ENCODE measurements at places on chromosomes 12 and 14.

DNA sequence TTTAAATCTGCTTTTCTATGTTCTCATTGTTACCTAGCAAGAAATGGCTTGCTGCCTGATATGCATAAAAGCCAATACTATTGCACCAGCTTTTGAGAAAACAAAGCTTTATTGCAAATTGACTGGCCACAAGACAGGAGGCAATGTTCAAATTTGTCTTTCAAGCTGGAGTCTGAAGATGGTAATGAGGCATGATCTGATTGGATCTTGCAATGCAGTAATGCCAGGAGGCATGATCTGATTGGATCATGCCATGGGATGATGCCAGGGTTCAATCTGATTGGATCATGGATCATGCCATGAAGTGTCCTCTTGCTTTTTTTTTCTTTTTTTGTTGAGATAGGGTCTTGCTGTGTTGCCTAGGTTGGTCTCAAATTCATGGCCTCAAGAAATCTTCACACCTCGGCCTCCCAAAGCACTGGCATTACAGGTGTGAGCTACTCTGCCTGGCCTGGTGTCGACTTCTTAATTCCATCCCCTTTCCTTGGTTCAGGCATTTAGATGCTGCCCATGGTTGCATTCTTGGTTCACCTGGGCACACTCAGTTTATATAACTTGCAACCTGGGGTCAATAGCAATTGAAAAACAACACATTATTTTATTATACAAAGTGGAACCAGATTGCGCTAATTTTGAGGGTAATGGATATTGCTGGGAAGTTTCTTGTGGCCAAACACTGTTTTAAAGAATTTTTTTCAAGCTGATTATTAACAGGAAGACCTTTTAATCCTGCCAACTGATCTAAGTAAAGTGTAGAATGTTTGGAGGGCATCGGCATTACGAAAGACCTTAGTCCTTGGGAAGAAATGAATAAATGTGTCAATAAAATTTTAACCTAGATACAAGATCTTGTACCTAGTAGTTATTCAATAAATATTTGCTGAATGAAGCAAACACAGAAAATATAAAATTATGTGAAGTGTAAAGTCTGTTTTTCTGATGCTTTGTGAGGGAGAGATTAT lies 38.8 kb downstream of the HSD17B6 start:
- no peak for DNase-seq

DNA sequence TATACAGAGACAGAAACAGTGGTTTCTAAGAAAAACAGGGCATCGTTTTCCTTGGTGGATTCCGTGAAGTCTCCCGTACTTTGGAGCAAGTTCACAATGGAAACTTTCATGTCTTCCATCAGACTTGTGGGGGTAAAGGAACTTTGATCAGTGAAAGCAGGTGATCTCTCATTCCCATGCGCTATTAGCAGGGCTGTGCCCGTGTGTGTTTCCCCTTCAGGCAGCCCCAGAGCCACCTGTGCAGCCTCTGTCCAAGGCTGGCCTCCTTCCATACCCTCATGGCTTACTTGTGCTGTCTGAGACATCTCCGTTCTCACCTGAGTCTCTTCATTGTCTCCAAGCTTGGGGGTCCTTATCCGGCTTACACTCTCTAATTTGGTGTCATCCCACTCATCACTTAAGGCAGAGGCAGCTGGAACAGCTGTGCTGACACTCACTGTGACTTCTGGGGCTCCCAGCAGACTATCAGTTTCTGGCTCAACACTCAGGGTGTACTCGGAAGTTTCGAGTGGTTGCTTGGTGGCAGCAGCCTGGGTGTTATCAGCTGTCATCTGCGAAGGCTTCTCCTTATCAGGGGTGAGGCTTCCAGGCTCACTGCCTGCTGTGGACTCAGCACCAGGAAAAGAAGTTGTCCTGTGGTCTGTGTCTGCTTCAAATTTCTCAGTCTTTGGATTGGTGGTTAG lies 13.8 kb downstream of the ARMH4 start:
- no peak for DNase-seq

GRCh38 chr12:1819571-1819970 lies 794 bp upstream of the LRTM2 start:
- no peak for DNase-seq

GRCh38 chr14:73225496-73225895 lies 11.8 kb upstream of the PAPLN start:
- no peak for DNase-seq

DNA sequence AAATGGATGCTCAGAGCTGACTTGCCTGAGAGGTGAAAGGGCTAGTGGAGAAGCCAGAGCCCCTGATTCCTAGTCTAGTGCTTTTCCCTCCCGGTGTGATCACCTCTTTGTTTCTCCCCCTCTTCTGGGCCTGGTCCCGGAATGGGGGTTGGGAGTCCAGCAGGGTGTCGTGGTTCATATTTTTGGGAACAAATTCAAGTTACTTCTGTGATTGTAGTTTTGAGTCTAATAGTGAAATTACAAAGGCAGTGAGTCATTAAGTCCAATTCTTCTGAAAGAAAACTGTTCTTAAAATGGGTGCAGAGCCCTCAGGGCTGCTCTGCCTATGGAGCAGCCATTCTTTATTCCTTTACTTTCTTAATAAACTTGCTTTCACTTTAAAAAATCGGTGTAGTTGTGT lies 7.6 kb downstream of the SUSD6 start:
- DNase-seq: no peak

GRCh38 chr12:31471051-31471450 lies 119.9 kb downstream of the DENND5B start:
- DNase-seq: no peak

- no peak for DNase-seq
Observed at GRCh38 chr12:79933532-79934264, 1.2 kb downstream of the PPP1R12A start.

- DNase-seq: no peak
Observed at GRCh38 chr12:119398190-119398589, 63.7 kb downstream of the CCDC60 start.

DNA sequence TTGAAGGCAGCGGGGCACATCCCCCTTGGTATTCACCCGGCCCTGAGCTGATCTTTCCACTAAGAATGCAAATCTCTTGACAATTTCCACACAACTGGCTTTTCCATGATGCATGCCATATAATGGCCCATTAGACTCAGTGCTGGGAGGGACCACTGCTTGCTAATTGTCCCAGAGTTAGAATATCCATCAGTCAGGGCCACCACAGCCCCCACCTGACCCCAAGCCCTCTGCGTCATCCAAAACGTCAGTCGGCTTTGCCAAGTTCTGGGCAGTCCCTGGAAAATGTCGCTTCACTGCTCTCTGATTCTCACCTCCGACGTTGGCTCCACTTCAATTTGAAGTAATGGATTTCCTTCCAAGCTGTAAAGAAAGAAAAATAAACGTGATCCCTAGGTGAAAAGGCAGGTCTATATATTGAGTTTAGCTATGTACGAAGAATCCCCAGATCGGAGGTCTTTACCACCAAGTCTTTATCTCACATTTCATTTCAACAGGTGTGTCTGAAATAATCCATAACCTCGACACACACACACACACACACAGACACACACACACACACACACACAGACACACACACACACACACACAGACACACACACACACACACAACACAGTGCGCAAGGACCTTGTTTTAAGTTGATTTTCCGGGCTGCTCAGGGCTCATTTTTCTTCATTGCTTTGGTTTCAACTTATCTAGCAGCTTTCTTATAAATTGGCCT lies 165.5 kb upstream of the NOS1 start:
- no peak for DNase-seq

- DNase-seq: no peak
Observed at GRCh38 chr12:112183141-112184021, 58.0 kb downstream of the TRAFD1 start.

DNA sequence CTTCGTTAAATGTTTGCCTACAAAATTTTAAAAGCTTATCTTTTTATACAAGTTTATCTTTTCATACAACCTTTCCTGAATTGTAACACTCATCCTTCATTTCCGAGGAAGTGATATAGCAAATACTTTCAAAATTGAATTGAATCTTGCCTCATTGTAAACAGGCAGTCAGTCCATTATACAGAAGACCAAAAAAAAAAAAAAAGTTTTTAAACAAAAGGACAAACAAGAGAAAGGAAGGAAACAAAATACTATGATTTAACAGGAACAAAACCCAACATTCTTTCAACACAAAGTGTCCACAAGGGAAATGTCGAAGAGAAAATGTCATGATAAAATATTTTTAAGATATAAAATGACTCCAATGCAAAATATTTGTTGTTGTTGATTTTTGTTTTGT lies 8.5 kb downstream of the ATF7 start:
- DNase-seq: no peak

DNA sequence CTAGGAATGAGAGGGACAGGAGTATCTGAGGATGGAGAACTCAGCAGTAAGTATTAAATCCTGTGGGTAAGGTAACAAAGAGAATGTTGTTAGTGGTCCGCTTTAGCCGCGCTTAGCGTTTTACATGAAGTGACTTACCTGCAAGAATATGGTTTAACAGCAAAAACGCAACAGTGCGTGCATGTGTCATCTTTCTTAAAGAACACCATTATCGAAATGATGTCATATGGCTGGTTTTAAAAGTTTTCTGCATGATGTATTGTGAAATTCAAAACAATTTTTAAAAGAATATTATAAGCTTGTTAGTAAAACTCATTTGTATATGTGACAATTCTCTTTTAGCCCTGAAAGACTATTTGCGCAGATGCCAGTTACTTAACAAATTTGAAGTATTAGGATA lies 1.7 kb downstream of the LEMD3 start:
- no peak for DNase-seq

DNA sequence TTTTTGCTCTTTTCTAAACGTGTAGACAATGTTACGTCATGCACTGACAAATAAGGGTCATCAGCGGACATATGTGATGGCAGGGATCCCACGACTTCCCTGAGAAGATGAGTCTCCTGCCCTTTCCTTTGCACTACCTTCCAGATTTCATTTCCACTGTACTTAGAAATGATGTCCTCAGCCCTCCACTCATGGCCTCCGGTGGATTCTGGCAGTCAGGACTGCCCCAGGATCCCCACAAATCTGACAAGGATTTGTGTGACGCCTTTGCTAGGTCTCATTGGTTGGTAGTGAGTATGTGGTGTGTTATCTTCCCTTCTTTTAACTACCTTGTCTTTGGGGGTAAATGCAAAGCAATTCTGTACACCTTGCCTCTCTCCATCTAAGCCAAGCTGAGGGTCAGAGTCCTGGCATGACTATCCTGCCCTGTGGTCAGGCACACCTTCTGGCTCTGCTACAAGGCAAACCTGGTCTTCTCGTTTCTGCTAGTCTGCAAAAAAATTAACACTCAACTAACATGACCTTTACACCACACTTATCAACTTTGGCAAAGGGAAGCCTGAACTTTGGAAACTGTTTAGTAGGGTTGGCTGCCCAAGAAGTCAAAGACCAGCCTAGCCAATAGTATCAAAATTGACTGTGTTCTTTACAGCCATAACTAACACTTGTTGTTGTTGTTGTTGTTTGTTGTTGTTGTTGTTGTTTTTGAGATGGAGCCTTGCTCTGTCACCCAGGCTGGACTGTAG lies 17.3 kb upstream of the DHRS4 start:
- DNase-seq: no peak

GRCh38 chr12:87119713-87120112 lies 863.5 kb upstream of the MGAT4C start:
- DNase-seq: no peak

GRCh38 chr14:89093083-89093730 lies 268.8 kb downstream of the TTC8 start:
- DNase-seq: no peak

GRCh38 chr12:110088936-110089335 lies 35.2 kb upstream of the IFT81 start:
- no peak for DNase-seq

DNA sequence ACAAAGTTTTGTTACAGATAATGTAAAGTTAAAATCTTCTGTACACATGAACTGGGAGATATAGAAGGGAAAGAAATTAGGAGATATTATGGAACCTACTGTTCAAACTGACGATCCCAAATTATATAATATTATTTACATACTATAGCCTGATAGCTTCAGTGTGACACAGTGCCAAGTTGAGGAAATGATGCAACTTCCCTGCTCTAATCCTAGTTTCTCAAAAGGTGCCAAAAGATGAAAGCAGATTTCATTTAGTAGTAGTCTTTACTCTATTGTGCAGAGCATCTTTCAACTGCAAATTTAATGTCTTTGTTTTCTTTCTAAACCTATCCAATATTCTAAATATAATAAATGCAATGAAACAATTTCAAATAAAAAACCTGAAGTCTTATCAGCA lies 46.9 kb downstream of the COCH start:
- no peak for DNase-seq

DNA sequence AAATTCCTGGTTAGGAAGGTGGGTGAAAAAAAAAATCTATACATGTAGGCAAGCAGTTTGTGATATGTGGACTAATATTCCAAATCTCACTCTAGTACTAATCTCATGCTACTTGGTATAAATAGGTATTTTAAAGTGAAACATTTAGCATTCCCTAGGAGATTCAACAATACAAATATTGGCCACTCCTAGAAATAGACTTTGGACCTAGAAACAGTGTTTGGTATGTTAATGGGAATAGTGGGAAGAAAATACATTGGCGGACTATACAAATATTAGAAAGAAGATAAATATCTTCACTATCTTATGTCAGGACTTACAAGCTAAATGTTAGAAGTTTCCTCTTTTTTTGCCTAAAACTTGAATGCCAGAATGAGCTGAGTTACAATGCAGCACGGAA lies 28.2 kb downstream of the HIGD1C start:
- DNase-seq: no peak

DNA sequence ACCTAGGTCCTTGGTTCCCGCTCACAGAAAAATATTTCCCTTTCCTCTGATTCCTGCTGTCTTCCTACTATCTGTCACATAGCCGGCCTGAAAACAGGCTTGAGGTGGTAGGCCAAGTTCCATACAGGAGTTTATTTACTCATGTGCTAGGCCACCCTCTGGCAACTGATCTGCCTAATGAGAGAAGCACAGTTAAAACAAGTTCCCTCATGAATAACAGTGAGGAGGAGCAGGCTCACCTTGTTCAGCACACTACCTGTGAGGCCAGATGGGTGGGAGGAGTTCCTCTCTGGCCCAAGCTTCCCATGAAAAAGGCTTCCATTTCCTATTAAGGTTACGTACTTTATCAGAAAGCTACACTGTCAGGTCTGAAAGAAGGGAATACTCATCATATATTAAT lies 206.0 kb downstream of the MYRFL start:
- no peak for DNase-seq

GRCh38 chr12:69476276-69477017 lies 6.3 kb downstream of the FRS2 start:
- DNase-seq: no peak

- DNase-seq: peak; percentile 57
Observed at GRCh38 chr12:47819138-47819895, 386 bp downstream of the HDAC7 start.

GRCh38 chr12:60693019-60693626 lies 1097.3 kb downstream of the SLC16A7 start:
- no peak for DNase-seq

Data from stimulated activated CD4-positive, alpha-beta T cell treated with anti-CD3 and anti-CD28 coated beads, Interleukin-1b, Interleukin-23, amount 100 ng/mL, for 4 hours (primary cell).